ENCODE measurements at places on chromosomes 1 and 21.

GRCh38 chr1:78145105-78145580 is 99.4 kb downstream of the GIPC2 start:
- DNase-seq, result peak; percentile 61

DNA sequence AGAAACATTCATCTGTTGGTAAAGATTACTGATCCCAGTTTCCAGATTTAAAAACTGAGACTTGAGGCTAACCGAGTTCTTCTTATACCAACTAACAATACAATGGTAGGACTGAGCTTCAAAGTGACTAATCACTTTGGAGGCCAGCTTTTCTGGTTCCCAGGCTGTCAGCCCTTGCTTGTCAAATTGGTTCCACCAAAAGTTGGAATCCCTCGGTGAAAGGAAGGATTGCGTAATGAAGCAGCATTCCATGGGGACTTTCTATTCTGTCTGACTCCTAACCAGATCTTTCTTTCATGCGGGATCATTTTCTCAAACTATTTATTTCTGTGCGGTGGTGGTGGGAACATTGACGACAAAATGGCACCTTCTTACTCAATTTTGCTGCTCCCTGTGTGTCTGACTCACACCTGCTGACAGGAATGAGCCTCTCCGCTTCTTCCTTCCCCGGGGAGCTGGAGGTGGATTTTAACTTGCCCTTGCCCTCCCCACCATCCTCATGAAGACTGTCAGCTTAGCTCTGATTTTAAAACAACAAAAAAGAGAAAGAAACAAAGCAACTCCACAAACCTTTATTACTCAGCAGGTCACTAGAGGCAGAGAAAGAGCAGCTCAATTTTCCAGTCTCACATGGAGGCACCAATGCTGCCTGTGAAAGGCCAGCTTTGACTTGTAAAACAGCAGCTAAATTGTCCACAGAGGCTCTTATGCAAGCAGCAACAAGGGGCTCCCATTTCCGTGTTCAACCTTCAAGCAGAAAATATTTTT is 32.9 kb upstream of the RASAL2 start:
- no peak for DNase-seq

- DNase-seq, result no peak
Measured at GRCh38 chr1:204711103-204711946, 25.8 kb upstream of the LRRN2 start.

DNA sequence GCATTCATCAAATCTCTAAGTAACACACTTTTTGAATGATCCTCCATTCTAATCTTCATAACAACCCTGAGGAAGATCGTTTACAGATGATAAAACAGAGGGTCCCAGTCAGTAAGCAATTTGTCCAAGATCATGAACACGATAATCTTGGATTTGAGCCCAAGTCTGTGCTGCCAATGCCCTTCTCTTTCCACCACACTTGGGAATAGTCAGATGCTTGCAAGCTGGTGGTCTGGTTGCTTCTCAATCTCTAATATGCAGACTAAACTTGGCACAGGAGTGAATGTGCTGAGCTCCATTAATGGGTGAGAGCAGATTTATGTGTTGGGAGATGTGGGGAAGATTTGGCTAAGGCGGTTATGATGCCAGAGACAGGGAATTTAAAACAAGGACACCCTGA is 430.6 kb upstream of the DAB1 start:
- DNase-seq, result no peak

GRCh38 chr1:204077979-204078696 is 5.2 kb downstream of the SOX13 start:
- DNase-seq, result no peak

DNA sequence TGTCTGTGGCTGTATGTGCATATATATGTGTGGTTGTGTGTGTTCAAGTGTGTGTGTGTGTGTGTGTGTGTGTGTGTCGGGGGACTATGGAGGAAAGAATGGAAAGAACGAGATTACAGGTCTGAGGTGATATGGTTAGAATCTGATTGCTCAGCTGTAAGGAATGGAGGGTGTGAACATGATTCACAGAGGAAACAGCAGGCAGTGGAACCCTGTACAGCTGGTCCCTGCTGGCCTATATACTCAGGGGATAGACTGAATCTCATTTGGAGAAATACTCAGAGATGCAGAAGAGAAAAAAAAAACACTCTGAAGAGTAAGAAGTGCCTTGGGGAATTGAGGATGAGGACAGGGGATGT is 180.1 kb upstream of the ESRRG start:
- peak; percentile 70 for DNase-seq

GRCh38 chr1:181064011-181064623 is 24.4 kb upstream of the IER5 start:
- DNase-seq, result no peak

GRCh38 chr1:226987623-226988333 is 47.7 kb downstream of the COQ8A start:
- no peak for DNase-seq

- DNase-seq, result peak; percentile 83
Measured at GRCh38 chr1:89820422-89821321, at the start of gene LRRC8D. LRRC8D (plus strand) TSS chr1:89821032; CDS start chr1:89933069, 112,037 bp downstream.

DNA sequence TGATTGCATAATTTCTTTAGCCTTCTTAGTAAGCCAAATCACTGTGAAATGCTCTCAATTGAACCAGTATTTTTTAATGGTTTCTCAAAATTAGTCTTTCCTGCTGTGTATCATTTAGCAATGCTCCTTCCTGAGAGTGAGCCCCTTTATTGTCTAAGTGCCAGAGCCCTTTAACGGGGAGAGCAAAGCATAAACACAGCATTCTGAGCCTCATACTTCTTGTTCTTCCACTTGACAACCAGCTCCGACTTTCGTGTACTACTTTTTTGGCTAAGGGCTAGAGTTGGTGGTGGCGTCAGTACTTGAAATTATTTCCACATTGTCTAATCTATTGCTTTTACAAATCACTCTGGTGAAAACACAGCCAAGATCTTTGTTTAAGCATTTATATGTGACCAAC is 299.0 kb downstream of the TPR start:
- no peak for DNase-seq

- DNase-seq, result no peak
Measured at GRCh38 chr1:58989845-58990244, 206.0 kb upstream of the JUN start.

DNA sequence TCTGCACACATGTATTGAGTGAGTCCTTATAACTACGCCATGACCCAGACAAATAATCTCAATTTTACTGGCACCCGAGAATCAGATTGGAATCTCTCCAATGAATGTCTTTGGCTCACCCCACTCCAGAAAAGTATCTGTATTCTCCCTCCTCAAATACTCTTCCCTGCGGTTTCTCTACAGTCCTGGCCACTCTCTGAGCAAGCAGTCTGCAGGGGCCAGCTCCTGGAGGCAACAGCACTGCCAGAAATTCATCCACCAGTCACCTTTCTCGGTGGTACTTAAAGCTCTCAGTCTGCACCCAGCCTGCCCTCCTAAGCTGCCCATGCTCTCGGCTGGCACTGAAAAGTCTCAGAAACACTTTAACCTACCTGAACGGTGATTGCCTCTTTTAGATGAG is 16.1 kb upstream of the LYST start:
- DNase-seq, result no peak

DNA sequence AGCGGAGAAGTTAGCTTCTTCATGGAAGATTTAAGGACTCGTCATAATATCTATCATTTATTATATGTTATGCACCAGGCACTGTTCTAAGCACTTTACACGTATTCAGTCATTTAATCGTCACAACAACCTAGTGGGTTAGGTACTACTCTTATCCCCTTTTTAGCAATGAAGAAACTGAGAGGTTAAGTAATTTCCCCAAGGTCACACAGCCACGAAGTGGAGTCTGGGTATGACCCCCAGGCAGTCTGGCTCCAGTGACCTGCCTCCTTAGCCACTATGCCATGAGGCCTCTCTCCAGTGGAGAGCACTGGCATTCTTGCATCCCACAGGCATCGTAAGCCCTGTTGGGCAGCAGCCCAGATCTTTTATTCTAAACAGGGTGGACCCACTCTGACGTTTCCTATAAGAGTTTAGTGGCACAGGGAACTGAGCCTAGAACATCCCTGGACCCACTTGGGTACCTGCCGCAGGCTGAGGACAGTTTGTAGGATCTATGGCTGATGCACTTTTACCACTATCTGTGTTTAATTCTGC is 123.0 kb downstream of the NAV1 start:
- no peak for DNase-seq

DNA sequence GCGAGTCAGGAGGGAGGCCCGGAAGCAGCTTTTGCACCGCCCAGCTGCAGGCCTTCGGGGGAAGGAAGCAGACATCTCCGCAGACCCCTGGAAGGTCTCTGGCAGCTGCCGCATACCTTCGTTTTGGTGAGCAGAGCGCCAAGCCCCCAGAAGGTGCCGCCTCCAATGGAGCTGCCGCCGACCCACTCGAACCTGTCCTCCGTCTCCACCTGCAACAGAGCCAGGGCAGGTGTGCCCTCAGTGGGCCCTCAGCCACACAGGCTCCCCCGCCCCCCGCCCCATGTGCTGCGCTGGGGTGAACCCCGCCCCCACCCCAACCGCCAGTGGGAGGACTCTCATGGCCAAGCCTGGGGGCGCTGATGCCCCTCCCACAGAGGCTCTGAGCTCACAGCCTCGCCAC is 6.2 kb downstream of the PANK4 start:
- no peak for DNase-seq

DNA sequence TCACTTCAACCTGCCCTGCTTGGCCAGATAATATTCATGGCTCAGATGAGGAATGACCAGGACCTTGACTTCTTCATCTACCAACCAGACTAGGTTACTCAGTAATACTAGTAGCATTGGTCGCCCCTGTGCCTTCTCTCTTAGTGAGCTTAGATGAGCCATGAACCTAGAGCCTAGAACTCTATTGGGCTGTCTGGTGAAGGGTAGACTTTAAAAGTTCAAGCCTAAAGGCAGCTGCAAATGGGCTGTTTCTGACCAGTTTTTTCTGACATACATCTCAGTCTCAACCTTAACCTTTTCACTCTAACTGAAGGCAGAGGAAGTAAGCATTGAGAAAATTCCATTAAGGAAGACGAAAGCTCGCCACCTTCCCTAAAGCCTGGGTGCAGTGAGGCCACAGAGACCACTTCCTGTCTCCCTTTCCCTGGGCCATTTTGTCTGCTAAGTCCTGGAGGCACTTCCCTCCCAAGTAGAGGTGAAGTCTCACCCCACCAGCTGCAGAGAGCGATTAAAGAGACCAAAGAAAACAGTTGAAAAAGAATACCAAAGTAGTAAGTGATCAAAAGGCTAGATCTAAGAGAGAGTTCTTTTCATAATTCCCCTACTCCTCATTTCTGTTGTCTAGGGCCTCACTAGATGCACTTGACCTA is 53.3 kb downstream of the MTR start:
- no peak for DNase-seq

DNA sequence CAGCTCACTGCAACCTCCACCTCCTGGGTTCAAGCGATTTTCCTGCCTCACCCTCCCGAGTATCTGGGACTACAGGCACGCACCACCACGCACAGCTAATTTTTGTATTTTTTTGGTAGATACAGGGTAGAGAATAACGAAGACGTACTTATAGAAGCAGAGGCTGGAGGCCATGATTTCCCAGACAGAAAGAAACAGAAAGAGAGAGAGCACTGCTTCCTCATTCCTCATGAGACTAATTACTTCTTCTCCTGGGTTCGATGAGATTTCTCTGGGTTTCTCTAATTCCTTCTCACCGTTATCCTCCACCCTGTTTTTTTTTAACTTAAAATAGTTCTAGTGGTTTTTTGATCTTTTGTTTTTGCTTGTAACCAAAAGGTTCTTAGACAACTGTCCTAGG is 23.4 kb upstream of the PTP4A2 start:
- DNase-seq, result no peak

- DNase-seq, result no peak
Measured at GRCh38 chr1:59500950-59501742, 204.3 kb downstream of the FGGY start.

DNA sequence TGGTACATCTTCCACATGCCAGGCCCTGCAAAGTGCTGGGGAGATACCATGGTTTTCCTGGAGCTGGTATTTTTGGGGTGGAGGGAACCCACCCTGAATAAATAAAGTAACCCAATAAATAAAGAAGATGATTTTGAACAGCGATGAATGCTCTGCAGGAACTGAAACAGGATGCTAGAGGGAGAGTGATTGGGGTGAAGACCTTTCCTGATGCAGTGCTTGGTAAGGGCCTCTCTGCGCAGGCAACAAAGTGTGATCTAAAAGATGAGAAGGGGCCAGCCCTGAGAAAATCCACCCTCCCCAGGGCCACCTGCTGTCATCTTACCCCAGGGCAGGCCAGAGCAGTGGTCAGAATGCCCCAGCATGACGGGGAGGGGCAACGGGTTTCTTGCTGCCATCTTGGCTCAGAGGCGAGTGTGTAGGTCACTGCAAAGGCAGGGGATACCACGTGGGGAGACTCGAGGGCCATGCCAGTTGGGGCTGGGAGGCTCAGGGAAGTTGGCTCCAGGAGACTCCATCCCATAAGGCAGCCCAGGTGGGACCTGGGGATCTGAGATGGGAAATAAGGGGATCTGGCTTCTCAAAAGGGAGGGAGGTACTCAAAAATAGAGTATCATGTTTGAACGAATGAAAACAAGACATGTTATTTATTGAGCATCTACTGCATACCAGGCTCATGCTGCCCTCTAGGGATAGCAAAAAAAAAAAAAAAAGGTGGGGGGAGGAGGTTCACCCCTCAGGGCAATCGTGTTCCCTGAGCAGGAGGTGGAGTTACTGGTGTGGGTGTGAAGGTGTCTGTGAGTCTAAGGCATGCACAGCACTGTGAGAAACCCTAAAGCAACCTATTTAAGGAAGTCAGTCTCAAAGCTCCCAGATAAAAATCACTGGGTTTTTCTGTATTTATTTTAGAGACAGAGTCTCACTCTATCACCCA is 2.8 kb downstream of the SRARP start:
- no peak for DNase-seq

DNA sequence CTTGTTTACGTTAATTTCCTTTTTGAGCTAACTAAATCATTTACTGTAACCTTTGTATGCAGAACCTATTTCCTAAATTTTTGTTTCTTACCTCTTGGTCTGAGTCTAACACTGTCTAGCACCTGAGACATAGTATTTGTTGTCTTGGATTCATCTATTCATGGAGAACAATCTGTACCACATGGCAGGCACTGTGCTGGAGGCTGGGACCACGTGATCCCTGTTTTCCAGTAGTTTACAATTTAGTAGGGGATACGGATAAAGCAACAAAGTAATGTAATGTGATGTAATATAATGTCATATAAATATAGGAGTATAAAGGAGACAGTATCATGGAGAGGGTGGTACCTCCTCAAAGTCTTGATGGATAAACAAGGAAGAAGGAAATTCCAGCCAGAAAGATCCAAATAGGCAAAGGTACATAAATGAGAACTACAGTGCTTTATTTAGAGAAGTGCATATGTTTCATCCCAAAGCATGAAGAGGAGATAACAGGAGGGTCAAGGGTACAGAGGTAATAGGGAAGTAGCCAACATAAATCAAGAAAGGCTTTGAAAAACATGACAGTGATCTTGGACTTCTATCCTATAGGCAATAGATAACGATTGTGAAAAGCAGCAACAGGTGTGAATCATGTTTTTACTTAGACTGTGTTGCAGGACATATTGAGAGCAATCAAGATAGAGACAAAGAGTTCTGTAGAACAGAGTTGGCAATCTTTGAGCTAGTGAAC is 25.9 kb upstream of the CLCA4 start:
- DNase-seq, result no peak

DNA sequence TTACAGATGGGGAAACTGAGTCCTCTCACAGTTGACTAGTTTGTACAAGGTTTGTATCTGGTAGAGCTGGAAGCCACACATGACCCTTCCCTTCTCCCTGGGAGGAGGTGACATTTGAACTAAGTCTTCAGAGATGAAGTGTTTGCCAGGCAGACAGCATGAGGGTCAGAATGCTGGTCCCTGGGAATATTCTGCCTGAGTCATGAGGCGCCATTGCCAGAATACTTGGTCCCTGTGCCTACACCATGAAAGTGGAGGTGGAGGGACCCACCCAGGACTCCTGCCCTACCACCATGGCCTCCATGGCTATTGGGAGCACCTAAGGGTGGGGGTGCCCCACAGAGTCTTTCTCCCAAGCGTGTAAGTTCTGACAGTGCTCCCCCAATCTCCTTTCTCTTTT is 7.0 kb downstream of the RPS6KA1 start:
- no peak for DNase-seq

All from SW480 (cell line).